ENCODE measurements at places on chromosomes 7 and 10. TPM values are rescaled to one million over a fixed set of nuclear protein-coding genes. Genes with fewer than 3 reads are reported as not detected.

Gene SCIN
- polyA plus RNA-seq, result not detected

Gene TUBB8
- not detected for polyA plus RNA-seq

DNA sequence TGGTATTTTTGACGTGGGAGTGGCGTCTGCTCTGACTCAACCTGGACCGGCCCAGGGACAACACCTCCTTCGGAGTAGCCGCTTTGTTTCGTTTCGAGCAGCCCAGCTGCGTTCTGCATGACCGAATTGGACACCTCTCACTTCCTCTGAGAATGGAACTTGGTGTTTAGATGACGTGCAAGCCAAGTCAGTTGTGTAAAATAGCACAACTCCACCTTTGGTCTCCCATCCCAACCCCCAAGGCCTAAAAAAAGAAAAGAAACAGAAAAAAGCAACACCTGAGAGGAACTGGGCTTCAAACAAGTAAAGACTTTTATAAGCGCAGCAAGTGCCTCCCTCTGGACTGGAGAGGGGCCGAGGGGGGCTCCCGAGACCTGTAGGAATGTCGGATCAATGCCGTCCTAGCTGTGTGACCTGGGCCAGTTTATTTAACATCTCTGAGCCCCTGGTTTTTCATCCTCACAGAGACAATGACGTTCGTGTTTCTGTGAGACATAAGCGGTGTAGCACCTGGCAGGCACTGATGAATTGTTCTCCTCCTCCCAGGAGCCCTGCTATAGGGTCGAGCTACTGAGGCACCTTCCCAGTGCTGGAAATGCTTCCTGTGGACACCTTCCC lies 52.0 kb upstream of the SMNDC1 start:
- no peak for DNase-seq

DNA sequence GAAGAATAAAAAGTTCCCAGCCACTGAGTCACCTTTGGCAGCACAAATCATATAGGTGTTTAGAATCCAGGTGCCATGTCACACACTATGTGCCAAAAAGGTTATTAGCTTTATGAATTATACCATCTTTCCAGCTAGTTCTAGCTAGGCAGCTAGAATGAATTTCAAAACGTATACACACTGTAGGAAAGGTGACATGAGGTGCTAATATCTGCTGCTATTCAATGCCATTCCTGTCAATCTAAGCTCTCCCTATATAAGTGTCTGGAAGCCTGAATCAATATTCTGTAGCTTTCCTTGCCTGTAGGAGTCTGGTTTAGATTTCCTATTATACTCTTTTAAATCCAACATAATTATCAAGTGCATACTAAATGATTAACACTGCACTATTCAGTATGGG lies 868.6 kb downstream of the GATA3 start:
- DNase-seq, result no peak

GRCh38 chr10:67697724-67698131 lies 1.7 kb upstream of the CTNNA3 start:
- no peak for DNase-seq

GRCh38 chr7:140526787-140527664 lies 47.7 kb upstream of the MKRN1 start:
- no peak for DNase-seq

GRCh38 chr7:41133690-41134299 lies 569.1 kb downstream of the INHBA start:
- no peak for DNase-seq

Measured in psoas muscle (tissue), 8 donors.